ENCODE measurements at places on chromosomes 1 and 21.

DNA sequence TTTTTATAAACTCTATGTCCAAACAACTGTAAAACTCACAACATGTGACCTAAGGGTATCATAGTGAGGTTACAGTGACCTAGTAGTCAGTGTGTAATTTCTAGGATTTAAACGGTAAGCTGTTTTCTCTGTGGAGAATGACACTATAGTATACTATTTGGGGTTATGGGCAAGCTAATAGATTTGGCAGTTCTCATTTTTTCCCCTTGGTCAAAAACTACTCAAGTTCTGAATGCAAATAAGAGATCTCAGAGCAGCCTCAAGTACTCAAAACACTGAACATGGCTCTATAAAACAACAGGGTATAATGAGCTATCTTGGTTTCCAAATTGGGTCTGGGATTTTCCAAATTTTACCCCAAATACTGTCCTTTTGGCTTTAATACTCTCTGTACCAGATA lies 88.5 kb upstream of the HMCN1 start:
- DNase-seq, result no peak

GRCh38 chr1:47871799-47872353 lies 125.3 kb downstream of the TRABD2B start:
- DNase-seq, result no peak

- DNase-seq, result no peak
Measured at GRCh38 chr1:173861731-173862145, 6.1 kb downstream of the GAS5 start.

GRCh38 chr1:12301518-12302237 lies 71.8 kb downstream of the VPS13D start:
- DNase-seq, result no peak

GRCh38 chr1:247429496-247429895 lies 13.5 kb downstream of the NLRP3 start:
- no peak for DNase-seq

- DNase-seq, result no peak
Measured at GRCh38 chr1:157201767-157202166, 63.6 kb upstream of the ETV3 start.

DNA sequence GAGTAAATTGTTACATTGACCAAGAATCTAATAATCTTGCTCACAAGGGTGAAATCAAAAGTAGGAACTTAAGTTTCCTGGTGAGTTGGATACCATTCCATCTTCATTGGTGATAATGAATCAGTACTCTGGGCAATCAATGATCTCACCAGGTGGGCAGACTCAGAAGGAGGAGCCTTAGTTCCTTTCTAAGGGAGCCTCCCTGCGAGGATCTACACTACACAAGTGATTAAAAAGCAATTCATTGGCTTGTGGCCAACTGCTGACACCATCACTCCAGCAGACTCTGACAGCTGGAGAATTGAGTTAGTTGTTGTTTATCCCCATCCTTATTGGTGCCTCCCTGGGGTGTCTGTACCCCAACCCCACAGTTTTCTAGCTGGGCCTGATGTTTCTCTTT lies 84.1 kb upstream of the VANGL1 start:
- no peak for DNase-seq

- DNase-seq, result no peak
Measured at GRCh38 chr1:212351588-212352362, 62.9 kb downstream of the PACC1 start.

- DNase-seq, result no peak
Measured at GRCh38 chr1:177145106-177146070, 19.1 kb downstream of the ASTN1 start.

- no peak for DNase-seq
Measured at GRCh38 chr1:161816201-161816600, 50.1 kb downstream of the ATF6 start.

DNA sequence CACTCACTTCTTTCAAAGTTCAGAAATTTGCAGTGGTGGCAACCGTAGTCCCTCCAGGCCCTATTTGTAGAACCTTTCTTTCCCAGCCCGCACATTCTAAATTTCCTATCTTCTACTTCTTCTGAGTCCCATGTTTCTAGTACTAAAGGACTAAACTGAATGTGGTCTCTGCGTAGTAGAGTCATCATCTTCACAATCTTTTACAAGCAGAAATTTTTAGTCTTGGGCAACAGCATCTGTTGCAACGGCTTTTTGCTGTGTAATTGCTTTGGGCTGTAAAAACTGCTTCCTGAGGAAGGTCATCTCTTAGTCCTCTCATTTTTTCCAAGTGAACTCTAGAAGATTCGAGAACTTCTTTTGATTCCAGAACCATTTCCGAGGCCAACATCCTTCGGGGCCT lies 23.9 kb downstream of the VAV3 start:
- no peak for DNase-seq

- no peak for DNase-seq
Measured at GRCh38 chr1:162302306-162303003, 74.2 kb downstream of the SPATA46 start.

DNA sequence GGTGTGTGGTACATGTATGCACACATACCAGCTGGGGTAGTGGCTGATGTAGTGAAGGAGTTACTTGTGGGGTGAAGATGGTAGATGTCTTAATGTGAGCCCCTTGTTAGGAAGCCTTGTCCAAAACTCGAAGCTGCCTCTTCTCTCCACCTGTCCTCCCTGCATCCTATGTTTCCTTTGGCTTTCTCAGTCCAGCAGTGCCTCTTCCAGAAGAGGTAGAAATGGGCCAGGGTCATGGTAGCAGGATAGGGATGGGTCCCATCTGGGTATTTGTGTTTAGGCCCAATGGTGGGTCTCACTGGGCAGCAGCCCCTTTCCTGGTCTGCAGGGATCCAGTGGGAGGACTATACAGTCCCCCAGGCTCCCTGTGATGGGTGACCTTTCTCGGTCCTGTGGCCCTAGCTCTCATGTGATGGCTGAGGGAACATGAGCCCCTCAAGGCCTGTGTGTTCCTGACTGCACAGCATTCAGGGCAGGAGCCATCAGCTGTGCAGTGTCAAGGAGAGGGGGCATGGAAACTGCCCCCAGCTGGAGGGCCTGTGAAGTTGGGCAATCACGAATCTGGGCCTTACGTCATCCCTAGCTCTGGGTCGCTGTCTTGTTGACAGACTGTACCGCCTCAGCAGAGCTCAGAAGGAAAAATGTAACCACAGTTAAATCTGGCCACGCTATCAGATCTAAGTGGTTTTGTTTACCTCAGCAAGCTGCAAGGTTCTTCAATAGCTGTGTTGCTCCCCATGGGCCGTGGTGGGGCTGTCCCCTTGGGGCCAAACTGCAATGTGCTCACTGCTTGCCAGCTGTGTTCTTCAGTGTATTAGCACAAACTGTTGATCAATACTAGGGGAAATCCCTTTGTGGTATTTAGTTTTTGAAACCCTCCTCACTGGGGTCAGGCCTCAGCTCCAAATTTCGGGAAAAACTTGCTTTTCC lies 82.7 kb downstream of the NOS1AP start:
- no peak for DNase-seq

GRCh38 chr1:148362216-148362611 lies 120.9 kb downstream of the PPIAL4G start:
- peak; percentile 13 for DNase-seq

GRCh38 chr1:112841825-112842224 lies 114.2 kb downstream of the SLC16A1 start:
- DNase-seq, result no peak

DNA sequence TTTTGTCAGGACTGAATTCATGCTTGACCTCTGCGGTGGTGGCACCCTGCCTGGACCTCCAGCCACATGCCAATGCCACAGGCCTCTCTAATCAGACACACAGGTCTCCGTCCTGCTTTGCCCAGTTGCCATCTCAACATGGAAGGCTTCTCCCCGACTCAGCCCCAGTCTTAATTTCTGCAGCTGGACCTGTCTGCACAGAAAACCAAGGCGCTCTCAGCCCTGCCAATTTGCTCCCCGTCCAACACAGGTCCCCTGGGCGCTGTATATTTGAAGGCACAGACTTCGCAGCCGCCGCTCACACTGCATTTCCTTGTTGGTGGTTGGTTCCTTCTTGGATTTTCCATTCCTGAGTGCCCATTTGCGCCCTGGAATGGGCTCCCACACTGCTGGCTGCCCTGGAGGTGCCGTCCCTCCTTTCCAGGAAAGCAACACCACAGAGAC lies 28.0 kb upstream of the PLEKHG5 start:
- DNase-seq, result no peak

DNA sequence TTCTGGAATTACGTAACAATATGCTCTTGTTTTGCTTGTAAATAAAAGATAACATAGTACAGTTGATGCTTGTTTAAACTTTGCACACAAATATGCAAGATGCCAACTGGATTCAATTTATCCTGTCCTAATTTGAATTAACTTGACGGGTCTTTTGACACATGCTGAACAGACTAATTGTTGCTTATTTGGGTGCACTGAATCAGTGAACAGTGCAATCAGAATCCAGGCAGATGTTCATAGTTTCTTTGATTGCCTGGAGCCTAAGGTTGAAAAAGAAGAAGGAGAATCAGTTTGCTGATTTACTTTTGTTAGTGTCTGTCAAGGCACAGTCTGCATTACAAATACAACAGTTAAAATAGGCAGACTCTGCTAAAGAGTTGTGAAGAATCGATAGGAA lies 307.9 kb downstream of the COL11A1 start:
- no peak for DNase-seq

DNA sequence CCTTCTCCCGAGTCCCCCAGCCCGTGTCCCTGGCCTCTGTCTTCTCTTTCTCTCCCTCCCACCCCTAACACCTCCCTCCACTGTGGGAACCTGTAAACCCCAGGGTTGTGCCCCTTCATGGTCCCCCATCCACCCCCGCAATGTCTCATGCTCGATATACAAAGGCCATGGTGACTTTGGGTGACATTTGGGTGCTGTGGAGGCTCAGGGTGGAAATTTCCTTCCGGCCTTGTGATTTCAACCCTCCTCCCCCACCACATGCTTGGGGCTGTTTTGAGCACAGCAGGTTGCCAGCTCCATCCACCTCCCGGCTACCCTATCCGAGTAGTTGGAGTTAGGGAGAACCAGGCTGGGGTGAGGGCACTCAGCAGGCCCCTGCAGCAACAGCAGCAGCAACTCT lies 25.7 kb upstream of the VPS13D start:
- DNase-seq, result peak; percentile 58

GRCh38 chr1:185929776-185930175 lies 195.6 kb downstream of the HMCN1 start:
- DNase-seq, result no peak

DNA sequence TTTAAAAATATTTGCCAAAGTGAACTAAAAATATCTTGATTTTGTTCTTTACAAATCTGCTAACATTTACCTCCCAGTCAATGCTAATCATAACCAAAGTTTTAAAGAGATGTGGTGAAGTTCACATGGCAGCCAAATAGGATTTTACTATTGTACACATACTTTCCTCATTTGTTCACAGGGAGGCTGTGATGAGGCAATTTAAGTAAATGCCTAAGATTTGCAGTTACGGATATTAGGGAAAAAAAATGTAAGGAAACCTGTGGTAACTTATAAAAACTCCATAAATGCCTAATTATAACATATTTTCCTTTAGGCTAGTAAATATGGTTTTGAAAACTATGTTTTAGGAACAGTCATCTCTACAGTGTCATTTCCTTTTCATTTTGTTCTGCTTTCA lies 32.4 kb downstream of the RGS5 start:
- no peak for DNase-seq

DNA sequence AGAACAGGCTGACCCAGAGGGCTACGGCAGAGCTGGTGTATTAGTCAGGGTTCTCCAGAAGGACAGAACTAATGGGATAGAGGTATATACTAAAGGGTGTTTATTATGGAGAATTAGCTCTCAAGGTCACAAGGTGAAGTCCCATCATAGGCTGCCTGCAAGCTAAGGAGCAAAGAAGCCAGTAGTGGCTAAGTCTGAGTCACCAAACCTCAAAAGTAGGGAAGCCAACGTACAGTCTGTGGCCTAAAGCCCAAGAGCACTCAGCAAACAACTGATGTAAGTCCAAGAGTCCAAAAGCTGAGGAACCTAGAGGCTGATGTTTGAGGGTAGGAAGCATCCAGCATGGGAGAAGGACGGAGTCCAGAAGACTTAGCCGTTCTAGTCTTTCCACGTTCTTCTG lies 179.2 kb downstream of the BACH1 start:
- no peak for DNase-seq

- no peak for DNase-seq
Measured at GRCh38 chr1:14594045-14594444, 4.4 kb upstream of the KAZN start.

DNA sequence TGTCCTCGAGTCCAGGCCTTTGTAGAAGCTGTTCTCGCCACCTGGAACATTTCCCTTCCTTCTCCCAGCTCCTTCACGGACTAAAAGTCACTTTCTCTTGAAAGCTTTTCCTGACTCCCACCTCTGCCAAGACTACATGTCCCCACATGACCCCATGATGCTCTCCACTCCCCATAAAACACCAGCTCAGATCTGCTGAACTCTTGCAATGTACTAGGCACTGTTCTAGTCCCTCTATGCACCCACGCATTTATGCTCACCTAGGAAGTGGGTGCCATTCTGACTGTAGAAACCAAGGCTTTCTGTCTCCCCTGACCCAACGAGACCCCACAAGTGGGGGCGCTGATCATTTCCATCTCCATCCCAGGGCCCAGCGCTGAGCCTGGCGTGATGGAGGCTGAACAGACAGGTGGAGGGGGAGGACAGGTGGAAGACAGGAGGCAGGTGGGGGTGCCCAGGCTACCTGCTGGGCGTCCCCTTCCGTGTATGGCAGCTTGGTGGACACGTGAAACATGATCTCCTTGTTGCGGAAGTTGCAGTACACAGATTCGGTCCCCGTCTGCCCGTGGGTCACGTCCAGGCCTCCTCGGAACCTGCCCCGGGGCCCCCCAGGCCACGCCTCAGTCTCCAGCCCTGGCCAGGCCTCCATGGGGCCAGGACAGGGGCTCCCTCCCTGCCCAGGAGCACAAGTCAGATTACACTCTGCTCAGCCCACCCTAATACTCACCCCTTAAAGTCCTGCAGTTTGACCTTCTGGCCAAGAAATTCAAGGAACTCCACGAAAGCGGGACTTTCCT lies 58.0 kb downstream of the RAP1GAP start:
- no peak for DNase-seq

GRCh38 chr1:232252546-232253118 lies 377.3 kb downstream of the SIPA1L2 start:
- no peak for DNase-seq

DNA sequence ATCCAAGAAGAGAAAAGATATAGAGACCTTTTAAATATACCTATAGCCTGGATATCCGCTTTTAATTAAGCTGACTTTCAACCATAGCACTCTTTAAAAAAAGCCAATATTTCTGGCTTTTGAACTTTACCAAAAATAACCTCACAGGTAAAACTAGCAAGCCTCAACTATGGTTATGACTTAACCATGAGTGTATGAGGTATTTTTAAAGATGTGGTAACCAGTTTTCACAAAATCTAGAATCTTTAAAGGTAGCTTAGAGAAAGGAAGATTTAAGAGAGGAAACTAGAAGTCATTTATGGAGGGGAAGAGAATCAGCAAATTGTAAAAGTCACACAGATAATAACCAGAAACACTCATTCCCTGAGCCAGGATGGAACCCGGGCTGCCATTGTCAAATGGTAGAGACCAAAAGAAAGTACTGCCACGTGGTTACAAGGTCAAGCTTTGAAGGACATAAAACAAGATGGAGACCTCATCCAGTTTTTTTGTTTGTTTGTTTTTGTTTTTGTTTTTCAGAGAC lies 288.4 kb upstream of the RGS18 start:
- no peak for DNase-seq

All from CD4-positive, alpha-beta T cell treated with Interleukin-6 for 4 hours (primary cell).